ENCODE measurements at places on chromosomes 11 and 22. TPM values are rescaled to one million over a fixed set of nuclear protein-coding genes. Genes with fewer than 3 reads are reported as not detected.

The TAF1D gene
- 134 TPM for total RNA-seq

The C11orf16 gene
- total RNA-seq, result not detected

The RAG2 gene
- not detected for total RNA-seq

The NXPE1 gene
- total RNA-seq, result not detected

The MN1 gene
- total RNA-seq, result 26.5 TPM

The DEFB108B gene
- total RNA-seq, result not detected

The DEUP1 gene
- total RNA-seq, result 0.82 TPM

The ACTN3 gene
- not detected for total RNA-seq

The NAA40 gene
- total RNA-seq, result 11.4 TPM

The SCGB1A1 gene
- not detected for total RNA-seq

The GRAP2 gene
- total RNA-seq, result 5.3 TPM

The OR51B2 gene
- total RNA-seq, result 0.41 TPM
